M059J (cell line): ENCODE measurements at places on chromosomes 4 and X. TPM values are rescaled to one million over a fixed set of nuclear protein-coding genes. Genes with fewer than 3 reads are reported as not detected.

- no peak for DNase-seq
Measured at GRCh38 chrX:20221902-20222301, 44.8 kb downstream of the RPS6KA3 start.

DNA sequence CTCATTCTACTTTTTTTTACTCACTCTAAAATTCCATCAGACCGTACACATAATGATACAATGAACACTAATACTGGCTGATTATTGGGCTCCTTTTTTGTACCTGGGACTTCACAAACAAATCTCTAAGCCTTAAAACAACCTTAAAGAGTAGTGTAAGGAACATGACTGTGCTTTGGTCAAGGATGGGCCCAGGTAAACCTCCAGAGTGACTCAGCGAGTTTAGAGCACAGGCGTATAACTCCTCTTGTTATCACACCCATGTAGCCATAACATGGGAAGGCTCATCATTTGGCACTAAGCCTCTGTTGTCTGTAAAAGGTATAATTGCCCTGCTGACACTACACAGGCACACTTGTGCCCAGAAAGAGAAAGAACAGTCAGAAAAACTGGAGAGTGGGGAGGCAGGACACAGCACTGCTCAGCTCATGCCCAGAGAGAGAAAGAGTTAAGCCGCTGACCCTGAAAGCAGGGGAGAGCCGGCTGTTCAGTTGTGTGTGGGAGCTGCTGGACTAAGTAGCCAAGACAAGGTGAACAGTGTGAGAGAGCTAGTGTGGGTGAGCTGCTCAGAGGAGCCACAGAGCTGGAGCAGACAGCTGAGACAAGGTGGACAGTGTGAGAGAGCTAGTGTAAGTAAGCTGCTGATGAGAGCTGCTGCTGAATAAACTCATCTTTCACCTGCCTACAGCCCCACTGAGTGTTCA is 319.6 kb upstream of the BMP3 start:
- DNase-seq = no peak

GRCh38 chr4:138952411-138952810 is 63.2 kb upstream of the NOCT start:
- DNase-seq = peak; percentile 36

Gene ACE2
- 1.4 and 6.6 TPM in 2 replicates for total RNA-seq

DNA sequence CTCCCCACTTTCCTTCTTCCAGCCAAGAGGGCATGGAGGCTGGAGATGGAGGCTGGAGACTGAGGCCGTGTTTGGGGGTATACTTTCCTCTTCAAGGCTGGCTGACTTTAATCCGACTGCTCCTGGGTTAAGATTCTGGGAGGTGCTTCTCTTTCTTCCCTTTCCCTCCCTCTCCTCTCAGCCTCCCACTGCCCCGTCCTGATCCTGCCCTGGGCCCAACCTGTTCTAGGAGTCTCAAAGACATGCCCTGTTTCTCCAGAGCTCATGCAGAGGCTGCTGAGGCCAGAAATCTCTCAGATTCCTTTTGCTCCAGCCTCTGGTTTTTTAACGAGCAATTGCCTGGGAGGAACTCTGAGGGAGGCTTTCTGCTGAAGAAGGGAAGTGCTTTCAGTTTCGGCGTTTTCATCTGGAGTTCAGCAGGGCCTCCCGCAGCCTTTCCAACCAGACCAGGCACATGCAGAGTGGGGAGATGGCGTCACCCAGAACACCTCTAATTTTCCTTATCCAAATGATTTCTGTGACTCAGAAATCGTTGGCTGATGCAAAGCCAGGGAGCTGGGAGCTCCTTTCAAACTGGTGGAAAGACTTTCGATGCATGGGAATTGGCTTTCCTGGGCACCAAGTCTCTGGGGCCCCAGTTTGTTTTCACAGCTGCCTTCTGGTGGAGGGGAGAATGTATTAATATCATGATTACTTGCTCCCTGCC is 34.5 kb upstream of the FAM9C start:
- peak; percentile 89 for DNase-seq

- peak; percentile 22 for DNase-seq
Measured at GRCh38 chr4:33494150-33494549, 2750.2 kb downstream of the ARAP2 start.

- no peak for DNase-seq
Measured at GRCh38 chr4:65021149-65021548, 611.9 kb upstream of the TECRL start.

- DNase-seq = no peak
Measured at GRCh38 chr4:46392421-46392820, 2.5 kb upstream of the GABRA2 start.

DNA sequence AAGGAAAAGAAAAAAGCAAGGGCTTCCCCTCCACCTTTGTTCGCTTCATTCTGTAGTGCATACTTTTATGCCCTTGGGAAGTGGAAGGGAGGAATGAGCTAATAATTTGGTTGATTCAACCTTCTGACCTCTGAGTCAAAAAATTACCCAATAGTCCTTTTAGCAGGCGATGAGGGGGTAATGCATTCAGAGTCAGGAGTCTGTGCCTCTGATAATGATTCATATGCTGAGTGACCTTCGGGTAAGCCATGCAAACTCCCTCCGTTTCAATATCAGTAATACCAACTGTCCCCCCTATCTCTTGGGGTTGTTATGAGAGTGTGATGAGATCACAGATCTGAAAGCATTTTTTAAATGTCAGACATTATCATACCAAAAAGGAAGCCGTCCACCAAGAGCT is 41.6 kb upstream of the ACSL4 start:
- peak; percentile 87 for DNase-seq

GRCh38 chrX:134543288-134543687 is 83.3 kb downstream of the HPRT1 start:
- DNase-seq = peak; percentile 26

GRCh38 chrX:52923781-52924241 is 26.7 kb downstream of the FAM156B start:
- peak; percentile 72 for DNase-seq

Gene MMRN1
- not detected in 2 replicates for total RNA-seq

GRCh38 chrX:1534301-1535168 is 2.5 kb downstream of the P2RY8 start:
- no peak for DNase-seq

DNA sequence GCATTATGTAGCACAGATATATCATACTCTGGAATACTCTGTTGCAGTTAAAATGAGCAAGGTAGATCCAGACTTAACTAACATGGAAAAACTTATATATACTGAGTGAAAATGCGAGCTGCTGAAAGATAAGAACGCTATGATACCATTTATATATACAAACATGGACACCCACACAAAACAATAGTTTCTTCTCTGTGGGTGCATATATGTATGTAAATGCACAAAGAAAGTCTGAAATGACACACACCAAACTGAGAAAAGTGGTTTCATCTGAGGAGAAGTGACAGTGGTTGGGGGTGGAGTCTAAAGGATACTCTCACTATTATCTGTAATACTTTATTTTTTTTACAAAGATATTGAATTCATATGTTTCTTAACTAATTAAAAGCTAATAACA is 12.2 kb upstream of the FGF2 start:
- DNase-seq = no peak

Gene ABCG2
- total RNA-seq = 11.9 and 14.7 TPM in 2 replicates

Gene SMIM43
- 1.3 and 1.4 TPM in 2 replicates for total RNA-seq

- no peak for DNase-seq
Measured at GRCh38 chr4:99399017-99399416, 36.1 kb downstream of the ADH7 start.

- peak; percentile 71 for DNase-seq
Measured at GRCh38 chr4:146442801-146443200, 78.9 kb downstream of the SLC10A7 start.

GRCh38 chr4:4667622-4668081 is 125.8 kb upstream of the STX18 start:
- no peak for DNase-seq

Gene SPANXB1
- 43.0 and 87.1 TPM in 2 replicates for total RNA-seq

DNA sequence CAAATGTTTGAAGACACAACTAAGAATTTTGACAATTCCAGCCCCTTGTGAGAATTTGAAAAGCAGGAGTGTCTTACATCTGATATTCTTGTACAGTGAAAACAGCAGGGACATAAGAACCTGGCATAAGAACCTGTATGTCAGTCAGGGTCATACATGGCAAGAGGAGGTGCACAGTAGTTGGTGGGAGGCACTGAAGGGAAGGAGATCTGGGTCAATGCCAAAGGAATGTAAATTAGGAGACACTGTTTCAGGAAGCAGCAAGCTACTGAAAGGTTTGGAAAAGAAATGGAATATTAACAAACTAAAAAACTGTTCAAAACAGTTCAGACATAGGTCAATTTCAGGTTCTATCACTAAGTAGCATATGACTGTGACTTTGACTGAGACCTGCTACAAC is 25.0 kb upstream of the SPP1 start:
- peak; percentile 16 for DNase-seq

- peak; percentile 12 for DNase-seq
Measured at GRCh38 chrX:141668371-141668770, 30.2 kb downstream of the SPANXD start.

DNA sequence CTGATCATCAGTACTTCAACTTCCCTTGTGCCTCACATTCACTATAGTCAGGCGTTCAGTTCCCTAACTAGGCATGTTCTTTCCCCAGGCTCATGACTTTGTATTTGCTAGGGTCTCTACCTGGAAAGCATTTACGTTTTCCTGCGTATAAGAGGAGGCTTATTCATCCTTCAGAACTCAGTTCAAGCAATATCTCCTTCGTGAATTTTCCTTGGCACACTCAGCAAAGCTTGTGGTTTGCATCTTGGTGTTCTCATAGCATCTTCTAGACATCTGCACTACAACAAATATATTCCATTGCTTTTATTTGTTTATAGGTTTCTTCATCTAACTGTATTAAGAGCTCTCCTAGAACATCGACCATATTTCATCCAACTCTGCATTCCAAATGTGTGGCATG is 2.6 kb downstream of the CXCL6 start:
- no peak for DNase-seq

DNA sequence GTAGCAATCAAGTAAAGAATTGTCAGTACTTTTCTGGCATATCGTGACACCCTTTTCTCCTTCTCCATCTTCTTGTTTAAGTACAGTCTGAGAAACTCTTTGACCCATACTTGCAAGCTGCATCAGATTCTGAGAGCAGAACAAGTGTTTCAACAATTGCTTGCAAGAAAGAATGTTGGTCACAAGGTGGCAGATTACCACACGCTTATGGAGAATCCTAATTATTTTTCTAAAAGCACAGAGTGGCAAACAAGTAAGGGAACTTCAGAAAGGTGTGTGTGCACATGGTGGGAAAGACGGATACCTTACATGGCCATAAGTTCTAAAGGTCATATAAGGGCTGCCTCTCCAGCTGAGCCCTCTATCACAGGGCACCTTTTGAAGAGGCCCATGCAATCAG is 136.4 kb upstream of the FGF13 start:
- peak; percentile 43 for DNase-seq

- DNase-seq = no peak
Measured at GRCh38 chr4:94668724-94669123, 89.0 kb upstream of the BMPR1B start.

GRCh38 chr4:120156120-120156718 is 89.6 kb upstream of the MAD2L1 start:
- peak; percentile 58 for DNase-seq

- DNase-seq = no peak
Measured at GRCh38 chr4:107577743-107578142, 142.3 kb downstream of the PAPSS1 start.

GRCh38 chr4:71635139-71635748 is 148.6 kb downstream of the GC start:
- DNase-seq = no peak

DNA sequence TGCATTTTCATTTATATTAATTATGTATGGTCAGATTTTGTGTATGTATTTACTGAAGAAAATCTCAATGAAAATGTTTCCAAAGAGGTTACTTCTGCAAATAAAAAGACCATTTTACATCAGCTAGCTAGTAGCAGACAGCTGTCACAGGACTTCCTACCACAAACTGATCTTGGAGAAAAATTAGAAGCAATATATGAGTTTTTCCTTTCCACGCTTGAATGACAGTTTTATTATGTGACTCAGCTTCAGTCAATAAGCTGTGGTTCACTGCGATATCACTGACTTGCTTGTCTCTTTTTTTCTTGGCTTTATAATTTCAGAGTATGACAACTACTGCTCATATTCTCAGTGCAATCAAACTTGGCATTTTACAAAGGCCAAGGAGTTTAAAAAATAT is 787.4 kb upstream of the GALNTL6 start:
- no peak for DNase-seq

Gene PAGE1
- 1.1 and 1.6 TPM in 2 replicates for total RNA-seq

DNA sequence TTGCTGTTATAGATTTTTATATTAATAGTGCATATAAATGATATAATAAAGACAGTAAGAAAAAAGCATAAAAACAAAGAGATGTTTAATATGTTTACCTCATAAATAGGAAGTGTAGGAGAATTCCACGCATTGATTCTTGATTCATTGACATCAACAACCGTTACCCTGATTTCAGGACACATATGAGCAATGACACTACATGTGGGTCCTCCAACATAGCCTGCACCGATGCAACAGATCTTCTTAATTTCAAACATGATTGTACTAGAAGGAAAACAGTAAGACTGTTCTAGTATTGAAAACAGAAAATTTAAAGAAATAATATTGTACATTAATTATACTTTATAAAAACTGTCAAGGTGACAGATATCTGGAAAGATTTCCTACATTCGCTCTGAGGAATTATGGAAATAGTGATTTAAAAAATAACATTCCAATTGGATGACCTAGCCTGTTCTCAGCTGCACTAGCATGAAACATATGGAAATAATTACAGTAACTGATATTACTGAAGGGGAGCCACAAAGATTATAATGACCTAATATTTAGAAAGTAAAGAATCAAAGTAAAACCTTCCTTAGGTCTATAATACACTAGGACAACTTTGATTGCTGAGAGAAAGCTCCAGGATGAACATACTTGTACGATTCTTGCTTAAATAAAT is 5.9 kb downstream of the UGDH start:
- DNase-seq = no peak

DNA sequence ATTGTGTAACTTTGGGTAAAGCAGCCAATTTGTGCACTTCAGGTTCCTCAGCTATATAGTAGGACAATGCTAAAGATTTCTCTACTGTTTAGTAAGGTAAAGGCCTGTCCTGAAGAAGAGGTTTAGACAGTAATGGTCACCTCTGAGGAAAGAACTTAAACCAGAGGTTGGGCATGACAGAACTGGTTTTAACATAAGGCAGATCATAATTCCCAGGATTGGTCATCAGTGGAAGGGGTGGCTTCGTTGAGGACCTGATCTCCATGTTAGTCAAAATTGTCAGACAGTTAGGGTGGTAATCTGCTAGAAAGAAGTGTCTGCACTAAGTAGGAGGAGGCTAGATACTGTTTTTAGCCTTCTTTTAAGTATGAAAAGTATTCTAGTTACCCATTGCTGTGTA is 4.1 kb downstream of the RP2 start:
- peak; percentile 24 for DNase-seq

Gene EDA2R
- not detected in 2 replicates for total RNA-seq

- DNase-seq = no peak
Measured at GRCh38 chrX:23136816-23137215, 137.1 kb downstream of the DDX53 start.

GRCh38 chrX:46967547-46967946 is 55.3 kb downstream of the JADE3 start:
- DNase-seq = no peak

DNA sequence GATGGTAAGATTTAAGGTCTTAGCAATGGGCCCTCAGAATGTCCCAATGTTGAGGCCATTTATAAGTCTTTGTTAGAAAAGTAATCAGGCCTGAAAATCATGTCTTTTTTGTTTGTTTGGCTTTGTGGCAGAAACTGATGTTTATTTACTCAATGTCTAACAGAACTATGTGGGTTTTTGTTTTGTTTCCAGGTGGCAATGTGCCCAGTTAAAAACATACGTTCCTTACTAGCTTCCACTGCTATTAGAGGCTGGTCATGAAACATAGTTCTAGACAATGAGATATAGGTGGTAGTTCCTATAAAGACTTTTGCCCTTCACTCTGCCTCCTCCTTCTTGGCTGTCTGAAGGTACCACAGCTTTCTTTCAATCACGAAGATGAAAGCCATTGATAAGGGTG is 108.8 kb downstream of the C4orf51 start:
- DNase-seq = peak; percentile 40

Gene PPP1R3F
- total RNA-seq = 2.8 and 5.6 TPM in 2 replicates
